ENCODE measurements at places on chromosomes 3 and 15. TPM values are rescaled to one million over a fixed set of nuclear protein-coding genes. Genes with fewer than 3 reads are reported as not detected.
A peak's percentile ranks its signal among the peaks of the same experiment; 100 is the strongest.

THPO gene
- not detected for total RNA-seq

ALDH1A2 gene
- 34.9 TPM for total RNA-seq

EPHB1 gene
- total RNA-seq: 2.5 TPM

FBXL22 gene
- not detected for total RNA-seq

SAMD7 gene
- total RNA-seq: not detected

SCN10A gene
- total RNA-seq: not detected

DNA sequence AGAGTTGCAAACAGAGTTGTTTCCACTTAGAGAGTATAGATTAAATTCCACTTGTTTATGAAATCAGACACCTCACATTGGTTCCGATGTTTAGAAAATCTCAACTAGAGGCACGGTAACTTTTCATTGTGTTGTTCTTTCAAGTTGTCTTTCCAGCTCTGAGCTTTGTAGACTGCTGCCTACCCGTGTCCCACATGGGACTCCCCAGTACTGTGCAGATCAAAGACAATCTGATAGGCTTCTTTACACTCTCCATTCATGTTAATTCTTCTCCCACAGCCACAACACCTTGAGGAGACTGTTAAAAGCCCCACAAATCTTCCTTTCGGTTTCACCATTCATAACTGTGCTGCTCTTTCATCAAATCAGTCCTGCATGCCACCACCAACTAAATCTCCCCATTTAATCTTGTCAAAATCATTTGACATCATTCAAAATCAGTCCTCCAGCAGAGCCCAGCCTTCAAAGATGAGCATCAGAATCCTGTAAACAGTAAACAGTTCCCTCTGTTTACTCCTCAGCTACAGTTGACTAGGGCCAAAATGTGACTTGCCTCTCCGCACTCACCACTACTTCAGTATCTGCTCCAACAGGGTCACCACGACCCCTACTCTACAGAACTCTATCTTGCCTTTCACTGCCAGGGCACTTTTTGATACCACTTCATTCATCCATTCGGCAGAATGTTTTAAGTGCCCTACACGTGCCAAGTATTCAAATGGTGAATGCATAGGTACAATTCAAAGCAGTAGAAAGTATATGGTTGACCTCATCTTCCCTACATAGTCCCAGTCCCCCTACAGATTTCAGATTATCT is 8.3 kb downstream of the ANXA2 start:
- H3K27me3 ChIP-seq: no peaks in the 10 kb centered on the region
- no peak for DNase-seq
- no peak overlapping the region for H3K27ac ChIP-seq
- peaks cover 15% of the 10 kb centered on the region for H3K36me3 ChIP-seq

- H3K4me3 ChIP-seq: no peak overlapping the region
- no peaks in the 10 kb centered on the region for H3K36me3 ChIP-seq
- H3K27me3 ChIP-seq: no peaks in the 10 kb centered on the region
- no peak overlapping the region for H3K27ac ChIP-seq
- DNase-seq: no peak
- H3K4me1 ChIP-seq: peaks cover 14% of the 10 kb centered on the region
These were observed 945 bp downstream of the MST1R start for GRCh38 chr3:49902511-49903345.

DNA sequence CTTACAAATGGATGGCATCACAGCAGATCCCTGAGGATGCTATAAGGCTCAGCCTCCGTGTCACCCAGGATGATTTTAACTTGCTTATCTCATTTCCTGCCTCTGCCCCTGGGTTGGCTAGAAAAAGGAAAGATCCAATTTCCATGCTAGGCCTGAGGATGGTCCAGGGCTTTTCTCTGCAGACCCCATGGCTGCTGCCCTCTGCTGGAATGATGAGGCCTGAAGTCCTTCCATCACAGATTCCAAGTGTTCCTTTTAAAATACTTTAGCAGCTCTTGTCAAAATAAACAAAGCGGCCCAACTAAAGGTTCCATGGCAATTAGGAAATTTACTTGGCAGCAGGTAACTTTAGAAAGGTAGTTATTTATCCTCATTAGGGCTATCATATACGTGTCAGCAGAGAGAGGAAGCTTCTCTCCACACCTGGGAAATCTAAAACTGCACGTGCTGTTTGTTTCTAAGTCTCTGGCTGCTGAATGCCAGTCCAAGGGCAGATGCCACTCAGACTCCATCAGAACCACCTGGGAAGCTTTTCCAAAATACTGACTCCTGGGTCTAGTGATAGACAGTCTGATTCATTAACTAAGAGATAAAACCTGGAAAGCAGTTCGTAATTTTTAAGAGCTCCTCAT is 401.9 kb upstream of the IL12A start:
- H3K4me3 ChIP-seq: no peak overlapping the region
- no peaks in the 10 kb centered on the region for H3K4me1 ChIP-seq
- peaks cover 19% of the 10 kb centered on the region for H3K27me3 ChIP-seq
- peak; percentile 41 for DNase-seq
- no peak overlapping the region for H3K27ac ChIP-seq

DNA sequence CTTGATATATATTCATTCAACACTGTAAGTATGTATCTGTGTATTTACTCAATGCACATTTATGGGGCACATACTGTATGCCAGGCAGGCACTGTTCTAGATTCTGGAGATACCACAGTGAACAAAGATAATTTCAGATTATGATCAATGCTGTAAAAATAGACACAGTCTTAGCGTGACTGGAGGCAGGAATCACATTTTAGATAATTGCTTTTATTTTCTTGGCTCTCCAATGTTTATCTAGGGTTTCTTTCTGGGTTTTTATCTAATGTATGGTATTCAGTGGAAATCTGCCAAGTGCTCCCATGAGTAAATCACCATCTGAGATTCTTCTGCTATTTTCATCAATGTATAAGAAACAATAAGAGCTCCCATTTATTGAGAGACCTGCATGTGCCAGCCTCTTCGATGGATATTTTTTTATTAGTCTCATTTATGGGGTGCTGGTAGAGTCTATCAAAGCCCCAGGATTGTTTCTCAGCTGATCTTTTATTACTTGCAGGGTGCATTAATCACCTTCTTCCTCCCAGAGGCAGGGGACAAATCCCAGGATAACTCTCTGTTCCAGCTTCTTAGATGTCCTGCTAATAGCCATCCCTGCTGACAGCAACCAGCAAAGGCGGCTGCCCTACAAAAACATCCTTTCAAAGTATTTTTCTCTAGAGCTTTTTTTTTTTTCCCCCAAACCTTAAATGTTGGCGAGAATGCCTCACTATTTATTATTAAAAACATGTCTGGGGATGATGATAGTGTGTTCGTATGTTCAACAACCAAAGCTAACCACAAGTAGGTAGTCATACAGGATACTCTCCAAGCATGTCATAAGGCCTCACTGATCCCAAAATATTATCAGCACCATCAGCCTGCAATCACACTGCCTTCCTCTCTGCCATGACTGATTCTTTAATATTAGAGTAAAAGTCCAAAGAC is 331.0 kb upstream of the RASGRP1 start:
- DNase-seq: peak; percentile 68
- H3K36me3 ChIP-seq: no peaks in the 10 kb centered on the region
- no peak overlapping the region for H3K4me3 ChIP-seq
- H3K27me3 ChIP-seq: no peaks in the 10 kb centered on the region
- peaks cover 47% of the 10 kb centered on the region for H3K4me1 ChIP-seq

DNA sequence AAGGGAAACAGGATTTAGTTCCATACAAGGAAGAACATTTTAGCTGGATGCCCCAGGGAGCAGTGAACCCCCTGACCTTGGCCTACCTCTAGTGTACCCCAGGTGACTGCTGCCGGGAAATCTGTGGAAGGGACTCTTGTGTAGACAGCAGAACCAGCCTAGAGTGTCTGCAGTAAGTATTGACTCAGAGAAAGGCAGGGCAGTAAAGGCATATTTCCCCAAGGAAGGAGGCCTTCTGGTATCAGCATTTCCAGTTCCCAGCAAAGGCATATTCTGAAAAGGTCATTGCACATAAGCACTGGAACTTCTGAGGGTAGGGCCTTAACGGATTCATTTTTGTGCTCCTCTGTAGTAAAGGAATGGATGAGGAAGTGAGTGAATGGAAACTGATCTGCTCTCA is 246.2 kb downstream of the FAM43A start:
- H3K4me1 ChIP-seq: peaks cover 47% of the 10 kb centered on the region
- peak overlapping the region; percentile 98 for H3K27ac ChIP-seq
- no peaks in the 10 kb centered on the region for H3K27me3 ChIP-seq
- DNase-seq: peak; percentile 20

- no peak overlapping the region for H3K27ac ChIP-seq
- no peak for DNase-seq
- H3K4me1 ChIP-seq: peaks cover 24% of the 10 kb centered on the region
These were observed 27.8 kb downstream of the EDC3 start for GRCh38 chr15:74667975-74668374.

GRCh38 chr15:34154725-34155204 is 52.9 kb downstream of the PGBD4 start:
- no peaks in the 10 kb centered on the region for H3K27me3 ChIP-seq
- DNase-seq: no peak
- H3K27ac ChIP-seq: no peak overlapping the region
- H3K36me3 ChIP-seq: peaks cover 4% of the 10 kb centered on the region

DNA sequence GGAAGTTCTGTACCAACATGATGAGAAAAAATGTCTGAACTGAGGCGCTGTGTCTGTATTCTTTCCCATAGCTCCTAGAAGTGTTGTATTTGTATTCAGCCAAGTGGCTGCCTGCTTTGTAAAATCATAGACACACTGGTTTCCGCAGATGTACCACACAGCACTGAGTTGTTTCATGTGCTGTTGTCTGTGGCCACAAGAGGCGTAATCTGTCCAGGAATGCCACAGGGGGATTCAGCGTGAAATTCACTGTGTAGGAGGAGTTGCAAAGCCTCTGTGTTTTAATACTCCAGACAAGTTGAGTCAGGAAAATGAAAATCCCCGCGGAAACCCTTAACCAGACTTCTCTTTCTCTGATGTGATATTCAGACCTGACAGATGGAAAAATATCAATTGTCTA is 462.2 kb downstream of the NSUN3 start:
- no peaks in the 10 kb centered on the region for H3K36me3 ChIP-seq
- DNase-seq: no peak
- H3K27ac ChIP-seq: no peak overlapping the region
- H3K4me1 ChIP-seq: no peaks in the 10 kb centered on the region
- no peak overlapping the region for H3K4me3 ChIP-seq

DNA sequence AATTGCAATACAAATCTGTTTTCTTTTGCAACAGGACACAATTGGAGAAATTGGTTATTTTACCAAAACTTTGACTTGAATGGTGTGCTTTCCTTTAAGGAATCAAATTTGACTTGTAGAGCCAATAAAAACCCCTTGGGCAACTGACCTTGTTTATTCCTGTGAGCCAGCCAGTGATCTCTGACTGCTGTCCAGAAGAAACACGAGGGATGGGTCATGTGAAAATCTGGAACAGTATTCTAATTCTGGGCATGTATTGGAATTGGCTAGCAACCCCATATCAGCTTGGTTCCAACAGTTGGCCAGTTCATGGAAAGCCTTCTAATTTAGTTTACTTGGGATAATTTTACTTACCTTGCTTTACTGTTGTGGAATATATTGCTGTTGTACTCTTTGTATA is 19.1 kb upstream of the HHATL start:
- H3K27ac ChIP-seq: no peak overlapping the region
- H3K36me3 ChIP-seq: no peaks in the 10 kb centered on the region
- no peak overlapping the region for H3K4me3 ChIP-seq
- H3K27me3 ChIP-seq: peaks cover 6% of the 10 kb centered on the region
- H3K4me1 ChIP-seq: no peaks in the 10 kb centered on the region

- DNase-seq: no peak
- no peak overlapping the region for H3K27ac ChIP-seq
- H3K4me3 ChIP-seq: no peak overlapping the region
- H3K27me3 ChIP-seq: peaks cover 18% of the 10 kb centered on the region
These were observed 18.7 kb upstream of the GK5 start for GRCh38 chr3:142244056-142244455.

GRCh38 chr3:56257826-56258225 is 210.4 kb downstream of the ERC2 start:
- no peaks in the 10 kb centered on the region for H3K27me3 ChIP-seq
- no peak overlapping the region for H3K27ac ChIP-seq
- no peaks in the 10 kb centered on the region for H3K36me3 ChIP-seq
- H3K4me1 ChIP-seq: no peaks in the 10 kb centered on the region

GRCh38 chr3:132504375-132504933 is 87.2 kb downstream of the DNAJC13 start:
- H3K4me1 ChIP-seq: no peaks in the 10 kb centered on the region
- no peak overlapping the region for H3K27ac ChIP-seq
- no peak overlapping the region for H3K4me3 ChIP-seq
- DNase-seq: no peak
- H3K36me3 ChIP-seq: peaks cover 25% of the 10 kb centered on the region
- no peaks in the 10 kb centered on the region for H3K27me3 ChIP-seq

- no peak for DNase-seq
- H3K27me3 ChIP-seq: no peaks in the 10 kb centered on the region
- H3K4me1 ChIP-seq: peaks cover 1% of the 10 kb centered on the region
- H3K36me3 ChIP-seq: peaks cover 9% of the 10 kb centered on the region
These were observed 48.7 kb downstream of the FBN1 start for GRCh38 chr15:48596841-48597240.

GRCh38 chr3:123716411-123716810 is 131.6 kb upstream of the HACD2 start:
- H3K27me3 ChIP-seq: peaks cover 13% of the 10 kb centered on the region
- H3K4me1 ChIP-seq: no peaks in the 10 kb centered on the region
- no peak overlapping the region for H3K27ac ChIP-seq
- no peaks in the 10 kb centered on the region for H3K36me3 ChIP-seq

DNA sequence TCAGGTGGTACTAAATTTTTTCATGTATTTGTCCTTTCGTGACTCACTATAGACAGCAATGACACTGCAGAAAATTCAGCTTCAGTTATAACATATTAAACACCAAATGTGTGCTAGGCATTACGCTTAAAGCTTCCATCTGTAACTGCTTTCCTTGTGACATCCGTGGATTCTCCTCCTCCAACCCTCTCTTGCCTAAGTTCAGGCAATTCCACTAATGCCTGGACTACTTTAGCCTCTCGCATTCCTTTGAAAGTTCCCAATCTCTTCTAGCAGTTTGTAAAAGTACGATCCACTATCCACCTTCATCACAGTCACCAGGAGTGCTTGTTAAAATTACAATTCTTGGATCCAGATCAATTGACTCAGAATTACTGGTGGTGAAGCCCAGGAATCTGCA is 17.7 kb downstream of the CCDC80 start:
- no peaks in the 10 kb centered on the region for H3K36me3 ChIP-seq
- no peaks in the 10 kb centered on the region for H3K27me3 ChIP-seq
- DNase-seq: no peak

- no peak overlapping the region for H3K27ac ChIP-seq
- no peaks in the 10 kb centered on the region for H3K36me3 ChIP-seq
- no peaks in the 10 kb centered on the region for H3K4me1 ChIP-seq
These were observed 38.8 kb upstream of the BNC1 start for GRCh38 chr15:83323296-83323711.

GRCh38 chr3:42960282-42960681 is 18.8 kb upstream of the GASK1A start:
- H3K27ac ChIP-seq: no peak overlapping the region
- no peaks in the 10 kb centered on the region for H3K36me3 ChIP-seq
- no peaks in the 10 kb centered on the region for H3K4me1 ChIP-seq
- peaks cover 3% of the 10 kb centered on the region for H3K27me3 ChIP-seq
- DNase-seq: peak; percentile 9
- H3K4me3 ChIP-seq: no peak overlapping the region

All from endothelial cell of umbilical vein (primary cell).